RCC 7860 (cell line): ENCODE measurements at places on chromosomes 5 and 9.

DNA sequence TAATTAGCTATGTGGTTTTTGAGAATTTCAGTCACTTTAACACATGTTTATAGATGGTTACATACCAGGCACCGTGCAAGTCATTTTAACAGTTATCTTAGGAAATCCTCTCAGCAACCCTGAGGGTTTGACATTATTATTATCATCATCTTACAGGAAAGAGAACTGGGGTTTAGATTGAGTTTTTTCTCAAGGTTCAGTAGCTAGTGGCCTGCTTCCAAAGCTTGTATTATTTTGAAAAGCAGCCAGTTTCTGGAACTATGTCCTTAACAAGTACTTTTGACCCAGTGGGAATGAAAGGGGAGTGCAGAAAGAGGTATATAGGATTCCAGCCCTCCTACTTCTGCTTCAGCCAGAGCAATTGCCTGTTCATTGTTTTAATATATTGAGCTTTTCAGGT is 157.5 kb downstream of the COMMD10 start:
- no peak for DNase-seq

- DNase-seq = peak; percentile 77
Measured at GRCh38 chr5:62886603-62887315, 308.1 kb downstream of the LRRC70 start.

GRCh38 chr9:88663771-88664419 is 128.9 kb downstream of the NXNL2 start:
- DNase-seq = no peak

- no peak for DNase-seq
Measured at GRCh38 chr5:57818397-57818796, 335.8 kb upstream of the ACTBL2 start.

DNA sequence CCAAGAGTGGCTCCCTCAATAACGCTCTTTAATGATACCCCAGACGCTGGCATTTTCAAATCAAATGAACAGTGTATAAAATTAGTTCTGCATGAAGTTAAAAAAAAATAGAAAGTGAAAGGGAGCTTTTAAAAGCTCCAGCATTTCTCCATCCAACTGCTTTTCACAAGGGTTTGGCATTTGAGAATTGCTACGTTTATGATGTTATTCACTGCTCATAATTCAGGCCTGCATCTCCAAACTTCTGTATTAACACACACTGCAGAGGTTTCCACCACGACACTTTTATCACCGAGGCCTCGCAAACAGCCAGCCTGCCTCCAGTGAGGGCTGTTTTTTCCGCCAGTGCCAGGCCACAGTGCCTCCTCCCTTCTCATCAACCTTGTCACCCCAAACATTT is 205.5 kb upstream of the EFNA5 start:
- DNase-seq = no peak

DNA sequence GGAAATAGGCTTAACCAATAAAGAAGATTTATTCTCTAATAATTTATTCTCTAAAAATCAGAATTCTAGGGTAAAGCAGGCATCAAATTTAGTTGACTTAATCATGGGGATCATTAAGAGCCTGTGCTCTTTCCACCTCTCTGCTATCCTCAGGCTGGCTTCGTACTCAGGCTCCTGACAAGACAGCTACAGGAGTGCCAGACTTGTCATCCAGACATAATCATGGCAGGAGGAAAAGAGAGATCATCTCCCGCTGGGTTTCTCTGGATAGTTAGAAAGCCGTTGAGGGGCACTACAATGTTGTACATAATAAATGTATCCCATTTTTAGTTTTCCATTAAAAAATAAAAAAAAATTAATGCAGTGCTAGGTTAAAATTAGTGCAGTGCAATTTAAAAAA is 171.9 kb downstream of the SEC61B start:
- no peak for DNase-seq

DNA sequence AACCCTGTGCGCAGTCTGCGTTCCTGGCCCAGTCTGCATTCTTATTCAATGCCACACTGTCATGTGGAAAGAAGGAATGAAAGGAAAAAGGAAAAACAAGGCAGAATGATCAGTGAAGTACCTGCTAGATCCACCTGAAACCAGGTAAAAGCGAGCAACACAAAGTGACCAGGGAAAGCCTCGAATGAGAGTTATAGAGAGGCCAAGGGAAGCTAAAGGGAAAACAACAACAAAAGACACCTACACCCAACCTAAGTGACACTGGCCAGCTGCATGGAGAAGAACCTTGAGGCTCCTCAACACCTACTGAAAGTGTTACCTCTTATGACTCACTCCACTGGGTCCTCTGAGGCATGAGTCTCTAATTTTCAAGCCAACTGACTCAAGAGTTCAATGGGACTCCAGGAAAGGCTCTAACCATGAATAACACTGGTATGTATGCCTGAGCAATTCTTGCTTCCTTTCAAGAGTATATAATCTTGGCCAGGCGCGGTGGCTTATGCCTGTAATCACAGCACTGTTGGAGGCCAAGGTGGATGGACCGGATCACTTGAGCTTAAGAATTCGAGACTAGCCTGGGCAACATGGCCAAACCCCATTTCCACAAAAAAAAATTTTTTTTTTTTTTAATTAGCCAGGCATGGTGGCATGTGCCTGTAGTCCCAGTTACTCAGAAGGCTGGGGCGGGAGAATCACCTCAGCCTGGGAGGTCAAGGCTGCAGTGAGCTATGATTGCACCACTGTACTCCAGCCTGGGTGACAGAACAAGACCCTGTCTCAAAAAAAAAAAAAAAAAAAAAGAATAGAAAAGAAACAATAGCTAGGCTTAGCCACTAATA is 29.0 kb downstream of the MTMR12 start:
- DNase-seq = peak; percentile 60

- no peak for DNase-seq
Measured at GRCh38 chr9:11966786-11967185, 726.4 kb upstream of the TYRP1 start.

GRCh38 chr9:125538092-125538473 is 168.9 kb downstream of the MAPKAP1 start:
- peak; percentile 96 for DNase-seq

- DNase-seq = no peak
Measured at GRCh38 chr5:5371005-5371404, 51.5 kb upstream of the ICE1 start.

DNA sequence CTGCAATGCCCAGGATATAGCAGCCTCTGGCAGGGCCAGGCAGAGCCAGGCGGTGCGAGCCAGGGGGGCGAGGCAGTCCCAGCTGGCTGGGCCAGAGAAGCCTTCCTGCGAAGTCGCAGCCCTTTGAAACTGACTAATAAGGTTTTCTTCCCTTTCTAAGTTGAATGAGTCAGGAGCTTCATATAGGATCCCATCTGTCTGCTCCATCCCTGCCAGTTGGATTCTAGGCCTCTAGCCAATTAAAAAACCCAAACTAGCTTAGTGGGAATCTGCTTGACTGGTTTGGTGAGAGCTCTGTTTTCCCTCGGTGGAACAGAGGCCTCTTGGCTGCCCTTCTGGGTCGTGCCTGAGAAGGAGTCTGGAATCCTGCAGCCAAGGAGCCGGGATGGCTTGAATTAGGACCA is 70.1 kb upstream of the RAPGEF1 start:
- DNase-seq = no peak

DNA sequence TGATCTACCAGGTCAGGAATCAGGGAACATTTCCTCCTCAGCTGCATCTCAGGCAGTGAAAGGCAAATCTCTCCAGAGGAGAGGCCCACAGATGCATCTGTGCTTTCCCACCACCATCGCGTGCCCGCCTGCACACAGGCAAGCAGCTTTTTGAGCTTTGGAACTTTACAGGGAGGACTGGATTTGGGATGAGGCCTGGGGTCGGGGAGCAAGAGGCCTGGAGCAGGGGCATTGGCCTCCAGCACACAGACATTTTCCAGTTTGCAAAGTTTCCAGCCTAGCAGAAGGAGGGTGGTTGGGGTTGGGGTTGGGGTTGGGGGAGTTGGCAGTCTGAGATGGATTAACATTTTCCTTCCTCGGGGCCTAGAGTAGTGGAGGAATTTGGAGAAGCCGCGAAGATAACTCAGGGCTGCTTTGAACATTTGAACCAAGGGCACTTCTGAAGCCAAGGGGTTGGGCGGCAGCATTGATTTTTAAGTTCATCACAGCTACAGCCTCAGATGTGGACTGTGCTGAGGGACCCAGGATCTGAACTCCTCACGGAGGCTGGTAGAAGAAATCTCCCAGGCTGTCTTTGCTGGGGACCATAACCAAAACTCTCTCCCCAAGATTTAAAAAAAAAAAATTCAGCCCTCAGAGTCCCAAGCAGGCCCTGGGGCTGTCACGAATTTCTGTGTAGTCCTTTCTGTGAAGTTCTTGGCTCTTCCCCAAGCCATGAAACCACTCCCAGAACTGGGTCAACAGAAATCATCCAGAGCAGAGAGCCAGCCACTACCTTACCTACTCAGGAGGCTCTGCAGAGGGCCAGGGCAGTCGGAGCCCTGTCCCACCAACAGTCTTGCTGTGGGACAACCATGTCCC is 25.6 kb downstream of the C5orf15 start:
- DNase-seq = no peak

DNA sequence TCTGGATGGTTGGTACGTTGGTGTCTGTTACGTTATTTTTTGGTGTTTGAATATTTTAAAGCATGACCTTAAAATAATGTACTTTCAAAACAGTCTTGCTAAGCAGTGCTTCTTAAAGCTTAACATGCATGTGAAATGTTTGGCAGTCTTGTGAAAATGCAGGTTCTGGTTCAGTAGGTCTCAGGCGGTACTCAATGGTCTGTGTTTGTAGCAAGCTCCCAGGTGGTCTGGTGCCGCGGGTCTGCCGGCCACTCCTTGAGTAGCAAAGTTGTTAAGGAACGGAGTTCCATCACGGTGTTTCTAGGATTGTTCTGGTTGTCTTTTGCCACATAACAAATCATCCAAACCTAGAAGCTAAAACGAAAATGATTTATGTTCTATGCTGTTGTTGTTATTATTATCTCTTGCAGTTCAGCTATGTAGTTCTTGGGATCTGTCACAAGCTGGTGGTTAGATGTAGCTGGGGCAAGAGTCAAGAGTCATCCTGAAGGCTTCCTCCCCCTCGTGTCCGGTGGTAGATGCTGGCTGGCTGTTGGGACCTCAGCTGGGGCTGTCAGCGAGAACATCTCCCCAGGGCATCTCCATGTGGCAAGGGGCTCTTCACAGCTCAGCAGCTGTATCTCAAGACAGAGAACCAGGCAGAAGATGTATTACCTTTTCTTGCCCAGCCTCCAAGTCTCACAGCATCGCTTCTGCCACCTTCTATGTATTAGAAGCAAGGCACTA is 186.8 kb downstream of the PALM2AKAP2 start:
- DNase-seq = no peak

GRCh38 chr9:137761793-137762192 is 115.8 kb upstream of the CACNA1B start:
- no peak for DNase-seq

GRCh38 chr9:130345897-130346385 is 80.4 kb downstream of the HMCN2 start:
- DNase-seq = no peak

DNA sequence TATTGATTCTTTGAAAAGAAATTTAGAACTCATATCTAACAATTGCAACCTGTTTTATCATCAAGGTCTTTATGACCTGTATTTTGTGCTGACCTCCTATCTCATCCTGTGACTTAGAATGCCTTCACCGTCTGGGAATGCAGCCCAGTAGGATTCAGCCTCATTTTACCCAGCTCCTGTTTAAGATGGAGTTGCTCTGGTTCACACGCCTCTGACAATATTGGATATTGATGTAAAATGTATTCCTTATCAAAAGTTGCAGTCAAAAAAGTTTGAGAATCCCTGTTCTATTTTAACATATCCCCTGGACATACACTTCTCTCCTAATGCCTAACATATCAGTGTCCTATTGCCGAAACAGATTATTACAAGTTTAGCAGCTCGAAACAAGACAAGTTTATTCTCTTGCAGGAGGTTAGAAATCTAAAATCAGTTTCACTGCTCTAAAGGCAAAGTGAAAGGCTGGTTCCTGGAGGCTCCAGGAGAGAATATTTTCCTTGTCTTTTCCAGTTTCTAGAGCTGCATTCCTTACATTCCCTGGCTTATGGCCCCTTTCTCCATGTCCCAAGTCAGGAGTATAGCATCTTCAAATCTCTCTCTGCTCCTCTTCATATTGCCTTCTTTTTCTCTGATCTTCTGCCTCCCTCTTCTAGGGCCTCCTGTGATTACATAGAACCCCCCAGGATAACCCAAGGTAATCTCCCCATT is 31.5 kb upstream of the LVRN start:
- no peak for DNase-seq

- no peak for DNase-seq
Measured at GRCh38 chr5:27734838-27735237, 696.5 kb upstream of the CDH9 start.

DNA sequence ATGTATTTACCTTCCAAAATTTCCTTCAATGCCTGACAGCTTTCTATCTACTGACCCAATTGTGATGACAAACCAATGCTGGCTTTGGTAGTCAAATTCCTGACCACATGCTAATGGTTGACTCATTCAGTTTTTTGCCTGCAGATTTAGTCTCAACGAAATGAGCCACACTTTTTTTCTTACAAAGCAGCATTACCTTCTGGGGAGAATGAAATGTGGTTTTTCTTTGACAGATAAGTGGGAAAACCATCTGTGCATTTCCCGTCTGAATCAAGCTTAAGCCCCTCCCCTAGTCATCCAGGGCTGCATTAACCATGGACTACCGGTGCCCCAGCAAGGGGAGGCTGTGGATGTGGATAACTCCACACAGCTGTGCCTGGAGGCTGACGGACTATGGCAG is 99.6 kb upstream of the TAF11L2 start:
- DNase-seq = peak; percentile 85

- DNase-seq = peak; percentile 21
Measured at GRCh38 chr9:69204849-69205248, 30.8 kb downstream of the TJP2 start.

GRCh38 chr5:67187006-67187715 is 9.4 kb downstream of the CD180 start:
- no peak for DNase-seq

DNA sequence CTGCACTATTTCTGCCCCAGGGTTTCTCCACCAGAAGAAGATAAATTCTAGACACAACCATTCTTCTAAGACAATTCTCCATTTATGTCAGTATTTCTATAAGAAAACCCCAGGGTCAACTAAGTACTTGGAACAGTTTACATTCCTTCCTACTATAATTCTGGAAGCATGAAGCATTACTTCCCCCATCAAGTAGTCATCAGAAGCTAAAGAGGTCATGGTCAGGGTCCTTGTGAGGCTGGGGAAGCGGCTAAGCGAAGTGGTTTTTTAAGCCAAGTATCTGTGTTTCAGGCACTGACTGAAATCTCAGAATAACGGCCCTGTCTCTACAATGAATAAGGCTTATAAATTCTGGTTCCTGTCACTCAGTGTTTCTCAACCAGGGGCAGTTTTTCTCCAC is 197.8 kb downstream of the GLIS3 start:
- no peak for DNase-seq

- no peak for DNase-seq
Measured at GRCh38 chr5:177356746-177357145, 978 bp upstream of the RGS14 start.

GRCh38 chr5:143188083-143188482 is 215.4 kb downstream of the NR3C1 start:
- no peak for DNase-seq

GRCh38 chr9:4617752-4618151 is 44.3 kb upstream of the PLPP6 start:
- DNase-seq = no peak
